ENCODE measurements at places on chromosomes 5 and 9.

DNA sequence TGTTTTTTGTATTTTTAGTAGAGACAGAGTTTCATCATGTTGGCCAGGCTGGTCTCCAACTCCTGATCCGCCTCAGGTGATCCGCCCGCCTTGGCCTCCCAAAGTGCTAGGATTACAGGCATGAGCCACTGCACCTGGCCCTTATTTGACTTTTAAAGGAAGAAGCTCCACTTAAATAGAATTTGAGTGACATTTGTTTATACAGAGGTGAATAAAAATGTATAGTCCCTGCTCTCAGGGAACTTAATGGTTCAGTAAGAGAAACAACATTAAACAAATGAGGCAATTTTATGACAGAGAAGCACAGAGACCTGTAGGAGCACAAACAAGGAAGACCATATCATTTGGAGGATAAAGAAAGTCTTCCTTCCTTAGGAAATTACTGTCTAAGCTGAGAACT is 65.7 kb downstream of the C9orf152 start:
- no peak for DNase-seq

GRCh38 chr9:8905731-8906130 is 1106.2 kb upstream of the DMAC1 start:
- no peak for DNase-seq

- no peak for DNase-seq
Observed at GRCh38 chr9:127418037-127418471, 6.1 kb upstream of the ZNF79 start.

DNA sequence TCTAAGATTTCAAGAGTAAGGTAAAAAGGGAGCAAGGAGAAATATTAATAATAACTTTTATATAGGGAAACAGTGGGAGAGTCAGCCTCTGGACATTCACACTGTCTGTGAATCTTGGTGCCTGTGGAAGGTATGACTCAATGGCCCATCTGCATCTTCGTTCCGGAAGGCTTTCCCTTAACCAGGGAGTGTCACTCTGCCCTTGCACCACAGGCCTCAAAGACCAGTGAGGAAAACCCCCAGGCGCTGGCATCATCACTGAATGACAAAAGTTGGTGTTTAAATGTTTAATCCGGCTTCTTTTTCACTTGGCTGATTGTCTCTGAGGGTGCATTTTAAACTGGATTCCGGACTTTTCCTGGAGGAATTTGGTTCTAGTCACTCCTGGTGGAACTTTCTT is 522.4 kb upstream of the TLE4 start:
- DNase-seq = no peak

DNA sequence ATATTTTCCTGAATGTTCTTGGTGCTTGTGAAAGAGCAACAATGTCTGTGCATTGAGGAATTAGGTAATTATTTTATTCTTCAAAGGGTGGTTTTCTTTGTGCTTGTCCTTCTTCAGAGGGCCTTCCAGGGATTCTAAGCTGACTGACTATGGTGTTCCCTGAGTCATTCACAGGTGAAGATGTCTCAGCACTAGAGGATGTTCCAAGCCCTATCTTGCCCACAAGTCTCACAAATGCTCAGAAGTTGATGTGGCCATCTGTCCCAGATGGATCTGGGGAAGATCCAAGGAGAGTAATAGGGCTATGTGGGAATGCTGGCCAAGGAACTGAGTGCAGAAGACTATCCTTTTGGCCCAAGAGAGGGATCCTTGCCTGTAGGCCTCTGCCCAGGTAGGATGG is 120.9 kb downstream of the ADAMTSL1 start:
- no peak for DNase-seq

- no peak for DNase-seq
Observed at GRCh38 chr9:114261026-114261425, 61.9 kb upstream of the ORM1 start.

DNA sequence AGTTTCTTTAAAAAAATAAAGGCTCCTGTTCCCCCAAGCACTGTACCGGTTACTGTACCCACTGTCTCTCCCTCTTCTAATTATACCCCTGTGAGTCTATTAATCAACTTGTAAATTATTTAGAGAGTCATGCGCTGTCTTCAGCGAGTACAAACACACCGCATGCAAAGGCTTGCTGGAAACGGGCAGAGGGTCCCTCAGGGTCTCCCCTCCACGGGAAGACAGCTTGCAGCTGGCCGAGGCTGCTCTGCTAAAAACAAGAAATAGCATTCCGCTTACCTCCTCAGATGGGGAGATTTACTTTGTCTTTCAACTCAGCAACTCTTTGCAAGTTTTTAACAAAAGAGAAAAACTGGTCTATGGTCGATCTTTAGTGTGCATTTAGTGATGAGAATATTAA is 71.8 kb downstream of the AK8 start:
- no peak for DNase-seq

- no peak for DNase-seq
Observed at GRCh38 chr5:92991581-92992067, 589.4 kb downstream of the NR2F1-AS1 start.

DNA sequence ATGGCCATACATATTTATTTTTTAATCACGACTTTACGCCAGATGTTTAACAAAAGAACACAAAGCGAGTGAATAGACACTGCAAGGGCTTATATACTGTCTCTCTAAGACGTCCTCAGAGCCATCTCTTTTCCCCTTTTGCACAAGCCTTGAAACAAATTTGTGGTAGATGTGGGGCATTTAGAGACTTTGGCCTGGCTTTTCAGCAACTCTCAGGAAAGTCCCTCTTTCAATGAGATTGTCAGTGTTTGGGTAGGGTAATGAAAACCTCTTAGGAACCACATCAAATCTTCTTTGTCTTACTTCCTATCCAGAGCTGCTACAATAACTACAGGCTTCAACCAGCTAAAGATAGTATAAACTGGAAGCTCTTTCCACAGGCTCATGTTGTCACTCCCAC is 380.0 kb downstream of the ANXA1 start:
- no peak for DNase-seq
